CD8-positive, alpha-beta memory T cell (primary cell): ENCODE measurements at places on chromosomes 7 and 10. TPM values are rescaled to one million over a fixed set of nuclear protein-coding genes. Genes with fewer than 3 reads are reported as not detected.

The ACHE gene
- 0.30 TPM for polyA plus RNA-seq

The SLK gene
- 15.8 TPM for polyA plus RNA-seq

The MGAM2 gene
- polyA plus RNA-seq, result not detected

The OR13A1 gene
- 0.29 TPM for polyA plus RNA-seq

The PCGF6 gene
- 10.8 TPM for polyA plus RNA-seq

The CHST15 gene
- not detected for polyA plus RNA-seq

The NOLC1 gene
- polyA plus RNA-seq, result 76.6 TPM

The OR9A4 gene
- not detected for polyA plus RNA-seq

The VWDE gene
- 0.25 TPM for polyA plus RNA-seq

The FFAR4 gene
- not detected for polyA plus RNA-seq

The FXYD4 gene
- not detected for polyA plus RNA-seq

The ITGA8 gene
- not detected for polyA plus RNA-seq

The CREB5 gene
- not detected for polyA plus RNA-seq

The ABCB4 gene
- not detected for polyA plus RNA-seq

The CHRM2 gene
- polyA plus RNA-seq, result not detected

The MYOZ1 gene
- polyA plus RNA-seq, result not detected

The CALML3 gene
- polyA plus RNA-seq, result not detected

The WEE2 gene
- not detected for polyA plus RNA-seq

The EGR2 gene
- not detected for polyA plus RNA-seq

The NEUROG3 gene
- polyA plus RNA-seq, result 0.15 TPM

The SEC31B gene
- polyA plus RNA-seq, result 2.3 TPM

The SFRP5 gene
- 0.54 TPM for polyA plus RNA-seq

The NAT16 gene
- not detected for polyA plus RNA-seq

The SPDYE5 gene
- polyA plus RNA-seq, result 0.58 TPM

The MEOX2 gene
- polyA plus RNA-seq, result not detected

The CALML5 gene
- not detected for polyA plus RNA-seq

The ADARB2 gene
- not detected for polyA plus RNA-seq

The JMJD1C gene
- 51.9 TPM for polyA plus RNA-seq

The C10orf67 gene
- 0.26 TPM for polyA plus RNA-seq

The LRRC17 gene
- polyA plus RNA-seq, result not detected

The GRM3 gene
- not detected for polyA plus RNA-seq

The TMEM229A gene
- not detected for polyA plus RNA-seq

The DNAJC12 gene
- polyA plus RNA-seq, result not detected

The ZCWPW1 gene
- polyA plus RNA-seq, result 6.5 TPM

The LOXL4 gene
- 0.43 TPM for polyA plus RNA-seq

The SLC26A5 gene
- polyA plus RNA-seq, result not detected

The PCLO gene
- not detected for polyA plus RNA-seq

The PRTFDC1 gene
- polyA plus RNA-seq, result 1.3 TPM

The FAM25G gene
- not detected for polyA plus RNA-seq

The DAGLB gene
- 9.7 TPM for polyA plus RNA-seq

The GRID2IP gene
- polyA plus RNA-seq, result not detected

The PTF1A gene
- not detected for polyA plus RNA-seq

The RADIL gene
- polyA plus RNA-seq, result not detected

The TMEM213 gene
- polyA plus RNA-seq, result 0.05 TPM

The PODXL gene
- 0.62 TPM for polyA plus RNA-seq

The LFNG gene
- 2.0 TPM for polyA plus RNA-seq

The SLIT1 gene
- 0.06 TPM for polyA plus RNA-seq

The ATG9B gene
- 15.4 TPM for polyA plus RNA-seq

The TUBB8 gene
- not detected for polyA plus RNA-seq

The NEURL1 gene
- polyA plus RNA-seq, result 0.69 TPM

The CTAGE4 gene
- 0.15 TPM for polyA plus RNA-seq

The AKR1C1 gene
- not detected for polyA plus RNA-seq
